NCI-H526 (cell line): ENCODE measurements at places on chromosomes 11 and 22.

GRCh38 chr11:102157219-102157618, 47.0 kb downstream of the YAP1 start:
- DNase-seq = peak; percentile 93

GRCh38 chr11:47314992-47315391, 37.5 kb downstream of the MYBPC3 start:
- DNase-seq = no peak

DNA sequence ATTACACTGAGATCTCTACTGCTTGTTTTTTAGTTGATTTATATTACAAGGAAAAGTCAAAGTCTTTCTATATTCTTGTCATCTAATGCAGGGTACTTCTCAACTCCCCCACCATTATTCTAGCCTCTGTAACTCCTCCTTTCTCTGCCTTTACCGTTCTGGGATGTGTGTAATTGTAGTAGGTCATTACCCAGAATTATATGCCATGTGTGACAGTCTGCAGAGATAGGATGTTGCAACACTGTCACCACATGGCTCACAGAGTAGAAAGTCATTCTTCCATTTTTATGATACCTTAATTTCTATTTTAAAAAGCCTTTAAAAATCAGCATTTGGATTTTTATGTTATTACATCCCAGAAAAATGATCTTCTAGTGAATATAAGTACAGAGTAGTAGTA, 32.7 kb downstream of the ZNF143 start:
- no peak for DNase-seq

- no peak for DNase-seq
Measured at GRCh38 chr22:41478891-41479521, 10.1 kb downstream of the ACO2 start.

DNA sequence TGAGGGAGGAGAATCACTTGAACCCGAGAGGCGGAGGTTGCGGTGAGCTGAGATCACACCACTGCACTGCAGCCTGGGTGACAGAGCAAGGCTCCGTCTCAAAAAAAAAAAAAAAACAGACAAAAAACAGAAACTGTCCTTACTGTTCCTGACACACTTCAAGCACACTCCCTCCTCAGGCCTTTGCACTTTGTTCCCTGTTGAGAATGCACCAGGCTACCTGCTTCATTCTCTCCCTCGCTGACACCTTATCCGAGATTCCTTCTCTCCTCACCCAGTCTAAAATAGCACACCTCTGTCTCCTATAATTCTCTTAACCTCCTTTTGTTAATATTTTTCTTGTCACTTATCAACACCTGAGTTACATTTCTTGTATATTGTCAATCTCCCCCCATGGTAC, 32.3 kb upstream of the TECTA start:
- DNase-seq = no peak

- DNase-seq = no peak
Measured at GRCh38 chr22:43535336-43535735, 123.5 kb downstream of the MPPED1 start.

DNA sequence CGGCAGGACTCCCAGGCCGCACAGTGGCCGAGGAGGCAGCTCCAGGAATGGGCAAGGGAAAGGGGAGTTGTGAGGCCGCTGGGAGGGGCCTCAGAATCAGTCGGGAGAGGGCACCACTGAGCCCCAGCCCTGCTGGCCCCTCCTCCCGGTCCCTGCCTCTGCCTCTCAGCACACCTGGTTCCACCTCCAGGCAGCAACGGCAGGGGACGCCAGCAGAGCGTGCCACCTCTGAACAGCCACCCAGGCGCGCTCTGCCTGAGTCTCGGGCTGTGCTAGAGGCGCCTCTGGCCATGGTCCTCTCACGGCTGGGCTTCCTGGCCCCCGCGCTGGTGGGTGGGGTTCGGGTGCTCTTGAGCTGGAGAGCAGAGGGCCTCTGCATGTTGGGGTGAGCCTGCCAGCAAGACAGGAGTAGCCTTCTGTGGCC, 33.0 kb downstream of the MOB2 start:
- DNase-seq = peak; percentile 26

- no peak for DNase-seq
Measured at GRCh38 chr22:41308054-41308453, 6.7 kb downstream of the ZC3H7B start.

DNA sequence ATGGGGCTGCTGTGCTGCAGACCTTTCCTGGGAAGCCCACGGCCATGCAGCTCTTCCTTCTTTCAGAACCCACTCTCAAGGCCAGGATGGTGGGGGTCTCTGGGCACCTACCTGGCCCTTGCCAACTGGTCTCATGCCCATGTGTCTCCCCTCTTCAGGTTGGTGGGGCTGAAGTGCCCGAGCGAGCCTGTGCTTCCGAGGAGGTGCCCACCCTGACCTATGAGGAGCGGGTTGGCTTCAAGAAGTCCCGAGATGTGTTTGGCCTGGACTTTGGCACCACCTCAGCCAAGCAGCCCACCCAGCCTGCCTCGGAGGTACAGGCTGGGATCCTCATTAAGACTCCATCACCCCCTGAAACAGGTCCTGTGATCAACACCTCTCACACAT, 9.9 kb downstream of the THAP7 start:
- DNase-seq = no peak

- DNase-seq = no peak
Measured at GRCh38 chr22:36238373-36239149, 766 bp downstream of the APOL2 start.

DNA sequence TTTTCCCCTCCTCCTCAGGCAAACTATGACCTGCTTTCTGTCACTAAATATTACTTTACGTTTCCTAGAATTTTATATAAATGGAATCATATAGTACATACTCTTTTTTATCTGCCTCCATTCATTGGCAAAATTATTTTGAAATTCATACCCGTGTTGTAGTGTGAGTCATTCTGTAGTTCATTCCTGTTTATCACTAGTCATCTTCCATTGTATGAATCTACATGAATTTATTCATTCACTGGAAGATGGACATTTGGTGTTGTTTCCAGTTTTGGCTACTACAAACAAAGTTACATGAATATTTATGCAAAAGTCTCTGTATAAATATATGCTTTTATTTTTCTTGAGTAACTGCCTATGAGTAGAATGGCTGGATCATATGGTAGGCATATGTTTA, 60.7 kb upstream of the OPCML start:
- no peak for DNase-seq

DNA sequence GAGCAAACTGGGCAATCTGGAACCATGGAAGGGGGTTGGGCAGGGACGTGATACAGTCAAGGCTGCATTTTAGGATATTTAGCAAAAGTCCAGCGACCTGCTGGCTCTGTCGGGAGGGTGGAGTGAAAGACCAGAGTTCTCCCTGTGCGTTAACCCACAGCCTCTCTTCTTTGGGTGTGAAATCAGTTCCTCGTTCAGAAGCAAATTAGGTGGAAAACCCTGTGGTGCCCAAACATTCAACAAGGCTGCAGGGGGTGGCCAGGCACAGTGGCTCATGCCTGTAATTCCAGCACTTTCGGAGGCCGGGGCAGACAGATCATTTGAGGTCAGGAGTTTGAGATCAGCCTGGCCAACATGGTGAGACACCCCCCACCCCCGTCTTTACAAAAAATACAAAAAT, 5.9 kb downstream of the TMEM151A start:
- no peak for DNase-seq

GRCh38 chr11:44606472-44606871, 41.0 kb downstream of the CD82 start:
- DNase-seq = no peak

- DNase-seq = no peak
Measured at GRCh38 chr11:122852074-122852795, 13.9 kb downstream of the CRTAM start.

GRCh38 chr11:58628446-58628845, 6.0 kb downstream of the CNTF start:
- DNase-seq = no peak
